ENCODE measurements at places on chromosomes 7 and 10.

GRCh38 chr10:70536196-70536861, 57.8 kb downstream of the PALD1 start:
- no peak for DNase-seq

GRCh38 chr7:25311346-25311745, 83.1 kb upstream of the NPVF start:
- DNase-seq, result no peak

GRCh38 chr10:18567343-18567856, 84.0 kb downstream of the NSUN6 start:
- DNase-seq, result no peak

DNA sequence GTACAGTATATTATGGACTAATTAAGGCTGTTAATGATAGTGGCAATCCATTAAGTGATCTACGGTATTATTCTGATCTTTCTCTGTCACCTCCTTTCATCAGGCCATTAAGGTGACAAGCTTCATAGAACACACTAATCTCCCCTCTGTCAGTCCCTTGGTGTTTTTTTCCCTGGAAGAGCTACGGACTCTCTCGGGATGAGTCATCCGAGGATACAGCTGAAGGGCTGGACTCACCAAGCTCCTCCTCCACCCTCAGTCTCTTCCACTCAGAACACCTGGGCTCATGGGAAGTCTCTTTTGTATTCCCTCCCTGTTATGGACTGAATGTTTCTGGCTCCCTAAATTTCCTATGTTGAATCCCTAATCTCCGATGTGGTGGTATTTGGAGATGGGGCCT, 69.8 kb upstream of the PLXNA4 start:
- DNase-seq, result no peak

GRCh38 chr10:86671985-86672710, 3.8 kb downstream of the LDB3 start:
- DNase-seq, result no peak

DNA sequence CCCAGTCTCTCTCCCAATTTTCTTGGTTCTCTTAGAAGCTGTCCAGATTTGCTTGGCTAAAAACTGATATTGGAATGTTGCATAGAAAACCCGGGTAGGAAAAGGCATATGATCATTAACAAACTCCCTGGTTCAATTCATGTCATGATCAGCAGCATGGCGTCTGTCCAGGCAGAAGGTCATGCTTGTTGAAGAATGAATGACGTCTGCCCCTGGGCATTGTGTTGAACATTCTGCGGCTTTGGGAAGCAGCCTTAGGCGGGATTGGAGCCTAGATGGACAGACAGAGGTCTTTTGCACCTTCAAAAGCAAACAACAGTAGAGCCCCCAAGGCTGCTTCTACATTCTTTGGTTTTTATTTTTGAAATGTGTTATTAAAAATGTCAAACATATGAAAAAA, 7.7 kb upstream of the MINDY3 start:
- no peak for DNase-seq

- DNase-seq, result no peak
These were observed 667.6 kb upstream of the CELF2 start for GRCh38 chr10:10350050-10350449.

GRCh38 chr7:91843831-91844230, 36.7 kb downstream of the MTERF1 start:
- DNase-seq, result no peak

GRCh38 chr10:86329896-86330680, 36.5 kb downstream of the GRID1 start:
- DNase-seq, result no peak

DNA sequence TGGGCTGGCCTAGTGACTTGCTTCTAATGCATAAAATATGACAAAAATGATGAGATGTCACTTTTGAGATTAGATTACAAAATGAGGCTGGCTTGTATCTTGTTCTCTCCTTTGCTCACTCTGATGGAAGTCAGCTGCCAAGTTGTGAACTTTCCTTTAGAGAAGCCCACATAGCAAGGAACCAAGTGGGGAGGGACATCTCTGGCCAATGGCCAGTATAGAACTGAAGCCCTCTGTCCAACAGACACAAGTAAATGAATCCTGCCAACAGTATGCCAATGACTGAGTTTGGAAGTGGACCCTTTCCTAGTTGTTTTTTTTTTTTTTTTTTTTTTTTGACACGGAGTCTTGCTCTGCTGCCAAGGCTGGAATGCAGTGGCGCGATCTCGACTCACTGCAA, 3.3 kb downstream of the ZC3HC1 start:
- no peak for DNase-seq

DNA sequence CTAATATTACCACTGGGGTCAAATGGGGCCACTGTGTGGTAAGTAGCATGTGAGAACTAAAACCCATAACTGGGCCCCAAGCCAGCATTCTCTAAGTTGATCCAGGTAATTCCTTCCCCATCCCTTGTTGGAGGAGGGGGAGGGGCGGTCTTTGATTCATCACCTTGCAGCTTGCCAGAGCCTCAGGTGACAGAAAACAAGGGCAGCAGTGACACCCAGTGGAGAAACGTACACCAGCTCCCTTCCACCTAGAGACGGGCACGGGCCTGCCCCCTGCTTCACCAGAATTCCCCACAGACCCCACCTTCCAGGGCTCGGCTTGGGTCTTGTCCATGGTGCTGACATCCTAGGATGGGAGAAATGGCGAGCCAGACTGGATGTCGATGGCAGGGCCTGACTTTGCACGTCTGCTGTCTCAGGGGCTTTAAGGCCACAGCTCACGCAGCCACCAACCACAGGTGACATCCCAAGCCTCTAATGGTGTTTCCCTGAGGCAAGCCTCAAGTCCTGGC, 102.0 kb downstream of the STRA8 start:
- DNase-seq, result no peak

DNA sequence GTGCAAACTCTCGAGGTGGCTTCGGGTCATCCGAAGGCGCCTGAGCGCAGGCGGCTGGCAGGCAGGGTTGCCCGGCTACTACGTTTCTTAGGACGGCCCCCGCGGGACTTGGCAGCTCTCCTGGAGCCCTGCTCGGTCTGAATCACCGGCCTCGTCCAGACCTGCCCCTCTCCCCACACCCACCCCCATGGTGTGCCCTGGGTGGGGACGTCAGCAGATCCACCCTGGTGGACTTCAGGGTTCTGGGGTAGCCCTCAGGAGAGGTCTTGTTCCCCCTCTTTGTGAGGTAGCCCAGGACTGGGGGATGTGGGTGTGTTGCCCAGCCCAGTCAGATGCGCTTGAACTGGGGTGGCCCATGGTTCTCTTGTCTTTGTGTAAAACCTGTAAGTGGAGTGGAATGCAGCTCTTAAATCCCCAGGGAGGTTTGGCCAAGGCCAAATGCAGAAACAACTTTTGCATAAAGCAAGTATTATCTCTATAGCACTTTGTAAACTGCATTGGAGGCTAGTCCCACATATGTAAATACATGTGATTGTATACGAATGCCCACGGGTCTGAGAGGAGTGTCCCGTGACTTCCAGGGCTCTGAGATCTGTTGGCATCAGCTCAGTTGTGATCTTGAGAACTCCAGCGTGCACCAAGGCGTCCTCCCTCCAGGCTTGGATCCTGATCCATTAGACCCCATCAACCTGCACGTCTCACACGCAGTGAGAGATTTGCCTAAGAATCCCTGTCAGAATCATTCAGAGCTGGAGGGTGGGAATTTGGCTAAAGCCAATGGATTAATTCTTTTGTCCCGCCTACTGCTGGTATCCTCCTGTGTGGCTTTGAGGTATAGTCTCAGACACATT, 1.8 kb downstream of the PFKFB3 start:
- DNase-seq, result no peak

DNA sequence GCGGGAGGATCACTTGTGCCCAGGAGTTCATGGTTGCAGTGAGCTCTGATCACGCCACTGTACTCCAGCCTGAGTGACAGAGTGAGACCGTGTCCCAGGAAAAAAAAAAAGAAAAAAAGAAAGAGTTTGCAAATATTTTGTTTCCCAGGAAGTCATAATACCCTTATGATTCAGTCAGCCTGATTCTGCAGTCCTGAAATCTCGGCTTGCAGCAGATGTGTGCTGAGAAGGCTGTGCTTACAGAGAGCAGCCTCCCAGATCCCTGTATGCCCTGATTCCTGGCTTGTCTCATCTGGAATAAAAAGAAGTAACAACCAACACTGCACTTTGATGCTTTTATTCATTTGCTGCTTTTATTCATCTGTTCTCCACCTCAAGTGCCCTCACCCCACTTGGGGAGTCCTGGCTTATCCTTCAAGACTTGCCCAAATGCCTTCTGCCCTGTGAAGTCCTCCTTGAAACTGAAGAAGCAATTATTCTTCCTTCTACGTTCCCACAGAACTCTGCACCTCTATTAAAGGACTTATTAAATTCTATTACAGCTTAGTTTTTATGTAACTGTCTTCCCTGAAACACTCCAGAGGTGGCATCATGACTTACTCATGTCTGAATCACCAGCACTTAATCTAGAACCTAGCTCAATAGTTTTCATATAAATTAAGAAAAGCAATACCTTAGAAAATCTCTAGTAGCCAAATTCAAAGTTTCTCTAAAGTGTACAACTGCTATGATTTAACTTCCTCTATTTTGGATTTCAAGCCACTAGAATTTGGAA, 27.7 kb upstream of the BPGM start:
- DNase-seq, result no peak

- no peak for DNase-seq
These were observed 624.8 kb downstream of the GRID1 start for GRCh38 chr10:85741626-85742300.

DNA sequence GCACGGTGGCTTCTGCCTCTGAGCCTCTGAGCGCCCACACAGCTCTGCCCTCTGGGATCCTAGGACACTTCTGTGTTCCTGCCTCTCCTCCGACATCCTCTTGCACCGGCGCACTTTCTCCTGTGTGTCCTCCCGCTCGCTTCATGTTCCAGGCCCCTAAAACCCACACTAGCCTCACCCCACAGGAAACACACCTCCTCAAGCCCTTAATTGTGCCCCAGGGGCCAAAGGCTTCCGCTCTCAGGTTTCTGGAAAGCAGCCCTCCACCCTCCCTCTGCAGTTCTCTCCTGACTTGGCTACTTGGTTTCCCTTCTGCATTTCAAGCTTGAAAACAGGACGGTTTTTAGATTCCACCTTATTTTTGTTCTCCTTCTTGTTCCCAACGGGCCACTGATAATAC, 7.3 kb downstream of the GFRA1 start:
- DNase-seq, result no peak

DNA sequence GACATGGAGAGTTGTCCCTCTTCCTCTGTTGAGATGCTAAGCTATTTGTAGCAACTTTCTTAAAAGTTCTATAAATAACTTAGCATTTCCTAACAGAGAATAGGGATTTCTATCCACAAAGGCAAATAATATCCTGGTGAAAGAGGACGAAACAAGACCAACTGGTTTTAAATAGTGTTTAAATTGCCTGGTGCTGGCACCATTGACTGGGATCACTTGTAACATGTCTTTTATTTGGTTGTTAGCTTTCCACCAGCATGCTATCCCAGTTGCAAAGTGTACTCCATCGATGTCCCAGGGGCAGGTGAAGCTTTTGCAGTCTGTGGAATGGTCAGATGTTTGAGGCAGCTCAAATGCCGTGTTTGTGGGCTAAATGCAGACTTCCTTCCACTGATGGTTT, 3.7 kb downstream of the SUFU start:
- DNase-seq, result no peak

- no peak for DNase-seq
These were observed 254.3 kb upstream of the GNAI1 start for GRCh38 chr7:79880312-79880711.

- no peak for DNase-seq
These were observed 43.7 kb upstream of the NXPH1 start for GRCh38 chr7:8389593-8390261.

DNA sequence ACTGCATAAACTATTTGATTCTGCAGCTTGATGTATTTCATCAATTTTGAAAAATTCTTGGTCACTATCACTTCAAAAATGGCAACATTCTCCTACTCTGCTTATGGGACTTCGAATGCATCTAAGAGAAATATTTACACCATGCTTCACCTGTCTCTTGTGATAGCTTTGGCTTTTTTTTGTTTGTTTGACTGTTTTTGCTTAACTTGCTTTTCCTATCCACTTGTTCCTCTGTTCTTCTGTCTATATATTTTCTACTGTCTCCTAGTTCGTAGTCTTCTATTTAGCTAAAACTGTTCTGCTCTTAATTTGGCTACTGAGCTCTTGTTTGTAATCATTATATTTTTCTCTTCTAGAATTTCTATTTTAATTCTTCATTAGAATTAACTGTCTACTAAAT, 94.4 kb downstream of the INHBA start:
- no peak for DNase-seq

DNA sequence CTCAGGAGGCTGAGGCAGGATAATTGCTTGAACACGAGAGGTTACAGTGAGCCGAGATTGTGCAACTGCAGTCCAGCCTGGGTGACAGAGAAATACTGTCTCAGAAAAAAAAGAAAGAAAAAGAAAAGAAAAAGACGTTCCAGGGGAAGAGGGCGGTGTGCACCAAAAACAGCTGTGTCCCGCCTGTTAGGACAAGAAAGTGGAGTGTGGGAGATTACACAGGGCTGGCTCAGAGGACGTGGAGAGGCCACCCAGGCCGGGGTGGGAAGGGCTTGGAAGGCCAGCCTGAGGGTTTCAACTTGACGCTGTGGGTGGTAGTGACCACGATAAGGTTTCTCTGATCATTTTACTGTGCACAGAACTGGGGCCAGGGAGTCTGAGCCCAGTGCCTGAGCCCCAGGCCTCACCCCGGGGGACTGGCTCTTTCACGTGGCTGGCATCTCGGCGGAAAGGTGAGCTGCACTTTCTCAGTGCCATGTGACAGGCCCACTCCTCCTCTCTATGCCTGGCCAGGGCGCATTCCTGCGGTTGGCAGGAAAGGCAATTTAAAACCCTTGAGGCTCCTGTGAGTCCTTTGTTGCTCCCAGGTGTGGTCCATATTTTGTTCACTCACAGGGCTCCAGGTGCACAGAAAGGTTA, 13.9 kb downstream of the RHBDD2 start:
- DNase-seq, result no peak

DNA sequence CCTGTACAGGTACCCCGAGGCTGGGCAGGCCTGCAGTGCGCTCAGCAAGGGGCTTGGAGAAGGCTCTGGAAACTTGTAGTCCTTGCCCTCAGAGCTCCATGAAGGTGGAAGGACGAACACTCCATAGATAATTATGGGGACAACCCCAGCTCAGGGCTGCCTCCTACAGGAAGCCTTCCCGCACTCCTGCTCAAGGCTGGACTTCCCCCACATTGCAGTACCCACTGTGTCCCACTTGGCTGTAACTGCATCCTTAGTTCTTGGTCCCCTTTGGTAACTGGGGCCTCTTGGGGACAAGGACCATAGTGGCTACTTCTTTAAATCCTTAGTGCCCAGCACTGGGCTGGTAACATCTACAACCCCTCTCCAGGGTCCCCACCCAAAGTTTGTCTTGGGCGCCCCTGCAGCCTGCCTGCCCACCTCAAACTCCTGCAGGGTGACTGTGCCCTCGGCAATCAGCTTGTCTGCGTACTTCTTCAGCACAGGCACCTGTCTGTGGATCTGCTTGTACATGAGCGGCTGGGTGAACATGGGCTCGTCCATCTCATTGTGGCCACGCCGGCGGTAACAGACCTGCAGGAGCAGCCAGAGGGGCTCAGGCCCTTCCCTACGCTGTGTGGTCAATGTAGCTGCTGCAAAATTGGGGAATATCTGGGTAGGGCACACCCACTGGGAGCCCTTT, 17.1 kb downstream of the OGDHL start:
- no peak for DNase-seq

- DNase-seq, result no peak
These were observed 55.7 kb upstream of the EGFR start for GRCh38 chr7:54963155-54963554.

Data from stimulated activated naive CD4-positive, alpha-beta T cell treated with Interleukin-2 at 50 U/mL for 16 hours (primary cell).